Brain microvascular endothelial cell (primary cell): ENCODE measurements at places on chromosomes 1 and 21.
A peak's percentile ranks its signal among the peaks of the same experiment; 100 is the strongest.

DNA sequence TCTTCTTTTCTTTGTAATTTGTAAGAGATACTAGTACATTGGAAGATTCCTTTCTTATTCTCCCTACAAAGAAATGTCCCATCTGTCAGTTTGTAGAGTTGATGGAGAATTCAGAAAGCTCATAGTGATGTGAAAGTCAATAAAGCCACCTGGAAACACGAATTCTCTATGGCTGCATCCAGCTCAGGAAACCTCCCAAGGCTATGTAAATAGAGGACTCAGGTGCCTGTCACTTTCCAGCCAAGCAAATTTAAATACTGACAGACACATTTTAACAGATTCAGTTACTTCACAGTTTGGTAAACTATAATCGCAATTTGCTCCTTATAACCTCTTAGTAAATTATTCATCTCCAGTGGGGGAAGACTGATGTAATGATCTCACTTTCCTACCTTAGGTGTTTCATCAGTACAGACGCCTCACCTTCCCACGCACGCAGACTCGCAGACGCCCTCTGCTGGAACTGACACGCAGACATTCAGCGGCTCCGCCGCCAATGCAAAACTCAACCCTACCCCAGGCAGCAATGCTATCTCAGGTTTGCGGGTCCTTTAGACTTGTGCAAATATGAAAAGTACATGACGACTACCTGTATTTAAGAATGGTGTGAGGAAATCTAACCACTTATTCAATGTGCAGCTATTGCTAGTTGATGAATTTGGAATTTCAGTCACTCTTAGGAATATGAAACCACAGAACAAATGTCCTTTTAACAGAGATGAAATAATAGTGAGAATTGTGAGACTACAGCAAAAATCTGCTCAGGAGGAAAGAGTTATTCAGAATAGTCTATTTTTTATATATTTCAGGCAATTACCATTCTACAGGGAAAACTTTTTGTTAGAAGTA lies 60.6 kb downstream of the PTPRC start:
- DNase-seq = peak; percentile 36

DNA sequence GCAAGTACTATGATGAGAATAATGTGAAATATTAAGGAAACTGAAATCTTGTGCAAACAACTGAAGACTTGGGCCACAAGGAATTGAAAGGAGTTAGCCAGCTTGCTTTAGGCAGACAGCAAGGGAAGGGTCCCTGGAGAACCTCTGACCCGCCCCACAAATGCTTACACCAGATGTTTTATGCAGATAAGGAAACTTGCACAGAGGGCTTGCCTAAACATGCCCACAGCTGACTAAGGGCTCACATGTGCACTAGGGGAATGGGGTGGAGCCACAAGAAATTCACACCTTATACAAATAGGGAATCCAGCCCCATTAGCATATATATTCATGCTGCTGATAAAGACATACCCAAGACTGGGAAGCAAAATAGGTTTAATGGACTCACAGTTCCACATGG lies 86.1 kb upstream of the CYYR1 start:
- DNase-seq = peak; percentile 0

DNA sequence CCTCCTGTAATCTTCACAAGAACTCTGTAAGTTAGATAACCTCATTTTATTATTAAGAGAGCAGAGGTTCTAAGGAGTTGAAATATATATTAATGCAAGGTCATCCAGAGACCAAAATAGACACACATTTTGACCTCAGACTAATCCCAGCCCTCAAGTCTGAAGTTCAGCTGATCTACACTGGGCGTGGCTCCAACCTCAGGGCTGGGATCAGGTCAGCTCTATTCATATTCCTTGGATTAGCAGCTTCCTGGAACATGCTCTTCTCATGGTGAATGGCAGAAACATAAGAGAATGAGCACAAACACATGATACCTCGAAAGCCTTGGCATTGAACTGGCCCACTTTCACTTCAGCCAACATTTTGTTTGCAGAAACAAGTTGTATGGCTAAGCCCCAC lies 200.8 kb upstream of the ST6GALNAC5 start:
- DNase-seq = no peak

DNA sequence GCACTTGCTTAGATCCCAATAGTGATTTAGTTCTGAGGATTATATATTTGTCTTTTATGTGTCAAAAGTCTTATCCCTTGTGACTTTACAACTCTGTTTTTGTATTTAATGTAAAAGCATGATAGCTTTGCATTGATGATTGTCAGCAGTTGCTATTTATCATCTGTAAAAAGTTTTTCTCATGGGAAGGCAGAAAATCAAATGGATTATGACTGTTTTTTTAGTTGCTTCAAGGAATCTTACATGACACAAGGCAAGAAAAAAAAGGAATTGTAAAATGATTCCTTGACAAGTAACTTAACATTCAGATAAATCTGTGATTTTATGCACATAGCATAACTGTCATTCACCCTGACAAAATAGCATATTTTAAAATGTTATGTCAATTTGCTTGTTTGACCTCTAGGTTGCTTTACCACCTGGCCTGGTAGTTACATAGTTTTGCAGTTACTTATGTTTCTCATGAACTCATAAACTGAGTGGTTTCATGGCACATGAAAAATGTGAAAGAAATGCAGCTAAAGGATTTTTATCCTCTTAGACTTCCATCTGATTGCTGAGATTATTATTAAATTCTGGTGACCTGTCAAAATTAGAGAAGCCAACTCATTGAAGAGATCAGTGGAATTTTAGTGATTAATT lies 622.6 kb downstream of the ADGRL2 start:
- DNase-seq = no peak

DNA sequence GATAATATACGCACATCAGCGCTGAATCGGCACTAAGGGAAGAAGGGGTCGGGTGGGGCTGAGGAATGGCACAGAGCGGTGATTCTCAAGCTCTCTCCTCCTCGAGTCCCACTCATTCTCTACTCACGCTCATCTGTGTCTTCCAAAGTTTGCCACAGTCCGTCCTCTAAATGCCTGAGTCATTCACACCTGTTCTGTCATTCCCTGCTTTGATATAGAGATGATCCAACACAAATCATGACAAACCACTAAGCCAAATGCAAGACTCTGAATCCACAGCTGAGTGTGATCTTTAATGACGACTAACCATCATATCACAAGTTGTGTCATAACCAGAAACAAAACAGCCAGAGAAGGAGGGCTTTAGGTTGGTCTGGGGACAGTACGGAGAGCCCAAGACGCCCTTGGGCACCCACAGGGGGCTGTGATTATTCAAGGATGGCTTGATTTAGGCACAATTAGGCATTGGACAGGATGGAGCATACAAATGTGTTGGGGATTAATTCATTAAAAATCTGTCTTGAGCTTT lies 501.5 kb downstream of the KIF26B start:
- no peak for DNase-seq
